ENCODE measurements at places on chromosomes 7 and 10.

DNA sequence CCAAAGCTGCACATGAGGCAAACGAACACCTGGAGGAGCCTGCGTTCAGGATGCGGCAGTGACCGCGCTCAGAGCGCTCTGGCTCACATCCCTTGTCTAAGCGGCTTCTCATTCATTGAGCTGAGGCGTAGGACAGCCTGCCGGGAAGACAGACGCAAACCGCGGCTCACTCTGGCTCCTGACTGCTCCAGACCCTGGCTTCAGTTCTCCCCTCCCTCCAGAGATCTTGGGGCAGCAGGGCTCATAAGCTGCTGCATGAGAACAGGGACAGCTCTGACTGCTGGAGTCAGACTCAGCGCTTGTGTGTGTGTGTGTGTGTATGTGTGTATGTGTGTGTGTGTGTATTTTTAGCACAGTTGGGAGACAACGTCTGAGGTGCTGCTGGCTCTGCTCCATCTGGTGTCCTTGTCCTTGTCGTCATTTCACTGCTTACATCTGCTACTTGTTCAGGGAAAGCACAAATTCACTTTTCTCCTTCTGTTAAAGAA, 15.8 kb upstream of the LYZL2 start:
- DNase-seq = peak; percentile 44

DNA sequence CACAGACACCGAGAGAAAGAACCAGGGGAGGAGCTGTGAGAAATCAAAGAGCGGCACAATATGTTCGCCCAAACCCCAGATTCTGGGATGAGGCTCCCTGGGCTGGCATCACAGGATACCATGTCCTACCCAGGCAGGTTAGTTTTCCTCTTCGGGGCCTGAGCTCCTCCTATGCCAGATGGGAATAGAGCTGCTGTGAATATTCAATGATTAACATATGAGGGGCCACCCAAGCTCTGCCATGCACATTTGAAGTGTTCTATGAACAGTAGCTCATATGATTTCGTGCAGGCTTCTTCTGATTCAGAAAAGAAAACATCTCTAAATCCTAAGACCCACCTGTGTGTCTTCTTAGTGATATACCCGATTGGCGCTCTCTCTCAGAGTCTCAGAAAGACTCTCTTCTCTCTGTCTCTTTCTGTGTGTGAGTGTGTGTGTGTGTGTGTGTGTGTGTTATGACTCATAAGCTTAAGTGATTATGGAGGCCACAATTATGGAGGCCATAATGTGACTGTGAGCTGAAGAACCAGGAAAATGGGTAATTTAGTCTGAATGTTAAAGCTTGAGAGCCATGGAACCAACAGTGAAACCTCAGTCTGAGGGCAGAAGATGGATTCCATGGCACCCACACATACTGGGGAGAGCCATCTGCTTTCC, 220.5 kb downstream of the KLF6 start:
- DNase-seq = no peak

DNA sequence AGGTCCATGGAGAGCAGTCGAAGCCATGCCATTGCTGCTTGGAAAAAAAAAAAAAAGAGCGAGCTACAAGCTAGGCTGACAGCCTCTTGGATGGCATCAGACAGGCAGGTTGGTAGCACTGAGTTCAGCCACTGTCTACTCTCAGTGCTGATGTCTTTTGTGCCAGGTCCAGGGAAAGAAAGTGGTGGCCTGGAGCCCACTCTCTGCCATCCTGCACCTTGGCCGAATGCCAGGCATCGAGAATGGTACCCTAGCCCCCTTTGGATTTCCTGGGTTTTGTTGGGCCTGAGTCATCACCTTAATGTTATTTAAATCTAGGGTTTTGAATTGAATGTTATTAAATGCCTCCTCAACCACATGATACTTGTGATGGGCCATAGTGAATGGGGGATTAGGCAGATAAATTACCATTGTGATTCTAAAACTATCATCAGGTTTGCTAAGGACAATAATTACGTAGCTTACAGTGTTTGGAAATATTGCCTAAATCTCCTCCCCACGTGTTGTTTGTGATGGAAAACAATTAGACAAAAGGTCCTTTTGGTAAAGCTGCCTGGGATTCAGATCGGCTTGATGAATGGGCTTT, 195.7 kb upstream of the GPR26 start:
- DNase-seq = no peak

- DNase-seq = no peak
Observed at GRCh38 chr7:132398253-132398925, 177.9 kb downstream of the PLXNA4 start.

GRCh38 chr7:47882635-47883034, 65.6 kb downstream of the PKD1L1 start:
- no peak for DNase-seq

DNA sequence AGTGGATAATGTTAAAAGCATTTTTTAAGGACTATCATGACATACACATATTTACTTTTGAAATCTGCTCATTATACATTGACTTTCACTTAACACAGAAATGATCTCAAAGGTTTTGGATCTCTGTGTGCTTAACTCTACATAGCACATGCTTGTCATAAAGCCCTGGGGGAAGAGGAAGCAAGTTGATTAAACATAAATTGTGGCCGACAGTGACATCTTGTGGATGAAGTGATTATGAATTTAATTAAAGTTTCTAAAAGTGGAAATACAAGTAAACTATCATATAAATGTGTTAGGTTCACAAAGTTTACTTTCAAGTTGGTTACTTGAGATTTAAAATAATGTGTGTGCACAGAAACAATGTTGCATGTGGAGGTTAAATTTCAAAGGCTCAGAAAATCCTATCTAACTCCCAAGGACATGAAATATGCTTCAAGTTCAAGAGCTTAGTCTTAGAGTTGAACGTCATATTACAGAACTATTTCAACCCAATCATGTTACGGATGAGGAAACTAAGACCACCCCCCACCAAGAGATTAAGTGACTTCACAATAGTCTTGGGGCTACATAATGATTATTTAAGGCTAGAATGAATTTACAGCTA, 1247.8 kb downstream of the GATA3 start:
- DNase-seq = no peak

DNA sequence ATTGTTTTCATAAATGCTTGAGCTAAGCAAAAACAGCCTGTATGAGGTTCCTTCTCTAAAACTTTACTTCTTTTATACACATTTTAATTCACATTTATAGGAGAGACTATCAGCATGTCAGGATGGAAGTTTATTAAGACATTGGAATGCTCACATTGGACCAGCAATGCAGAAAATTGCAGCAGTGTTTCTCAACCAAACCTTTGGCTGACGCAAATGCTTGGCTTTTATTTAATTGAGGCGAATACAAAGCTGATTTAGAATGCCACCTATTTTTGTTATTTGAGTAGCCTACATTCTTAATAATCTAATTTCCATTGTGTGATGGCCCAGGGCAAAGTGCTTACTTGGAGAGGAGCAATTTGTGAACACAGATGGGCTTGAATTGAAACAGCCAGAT, 283.2 kb downstream of the ARL4A start:
- DNase-seq = no peak

DNA sequence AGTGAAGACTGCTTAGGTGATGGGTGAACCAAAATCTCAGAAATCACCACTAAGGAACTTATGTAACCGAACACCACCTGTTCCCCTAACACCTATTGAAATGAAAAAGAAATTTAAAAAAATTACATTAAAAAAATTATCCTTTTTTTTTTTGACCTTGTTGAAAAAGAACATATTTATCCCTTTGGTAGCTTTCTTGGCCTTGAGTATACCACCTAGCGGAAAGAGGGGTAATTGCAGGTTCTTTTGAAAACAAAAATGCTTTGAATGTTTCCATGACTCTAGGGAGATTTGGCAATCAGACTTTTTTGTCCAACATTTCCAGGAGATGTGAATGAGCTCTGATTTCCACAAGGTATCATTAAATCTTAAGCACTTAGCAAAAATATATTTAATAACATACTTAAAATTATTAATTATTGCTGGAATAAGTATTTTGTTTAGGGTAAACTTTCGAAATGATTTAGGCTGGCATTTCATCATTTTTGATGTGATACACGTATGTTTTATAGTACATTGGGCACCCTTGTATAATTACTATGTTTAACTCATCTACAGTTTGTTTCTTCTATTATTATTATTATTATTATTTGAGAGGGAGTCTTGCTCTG, 47.0 kb upstream of the ELMO1 start:
- DNase-seq = no peak

DNA sequence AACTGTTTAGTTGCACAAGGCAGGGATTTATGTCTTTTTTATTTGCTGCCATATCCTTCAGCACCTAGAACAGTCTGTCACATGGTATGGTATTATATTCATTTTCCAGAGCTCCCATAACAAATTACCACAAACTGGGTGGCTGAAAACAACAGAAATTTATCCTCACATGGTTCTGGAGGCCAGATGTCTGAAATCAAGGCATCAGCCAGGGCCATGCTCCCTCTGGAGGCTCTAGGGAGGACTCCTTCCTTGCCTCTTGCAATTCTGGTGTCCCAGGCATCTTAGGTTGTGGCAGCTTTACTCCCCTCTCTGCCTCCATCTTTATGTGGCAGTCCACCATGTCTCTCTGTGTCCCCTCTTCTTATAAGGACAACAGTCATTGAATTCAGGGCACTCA, 43.1 kb downstream of the MET start:
- no peak for DNase-seq
